ENCODE measurements at places on chromosomes 16 and 17.

- no peak for DNase-seq
These were observed 9.4 kb upstream of the TMEM88 start for GRCh38 chr17:7845359-7846062.

- no peak for DNase-seq
These were observed 21.1 kb upstream of the DOC2B start for GRCh38 chr17:202501-202951.

DNA sequence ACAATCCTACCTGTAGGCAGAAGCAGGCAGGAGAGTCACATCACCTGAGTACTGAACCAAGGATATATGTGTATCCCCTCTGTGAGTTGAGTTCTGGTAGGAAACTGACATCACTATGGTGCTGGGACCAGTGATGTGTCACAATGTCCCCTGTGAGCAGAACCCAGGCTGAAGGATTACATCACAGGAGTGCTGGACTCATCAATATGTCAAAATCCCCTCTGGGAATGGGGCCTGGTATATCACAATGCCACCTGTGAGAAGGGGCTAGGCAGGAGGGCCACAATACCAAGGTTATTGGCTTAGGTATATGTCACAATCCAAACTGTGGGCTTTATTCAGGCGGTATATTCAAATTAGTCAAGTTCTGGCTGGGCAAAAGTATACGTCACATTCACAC lies 2098.3 kb downstream of the TP53TG3F start:
- DNase-seq: no peak

DNA sequence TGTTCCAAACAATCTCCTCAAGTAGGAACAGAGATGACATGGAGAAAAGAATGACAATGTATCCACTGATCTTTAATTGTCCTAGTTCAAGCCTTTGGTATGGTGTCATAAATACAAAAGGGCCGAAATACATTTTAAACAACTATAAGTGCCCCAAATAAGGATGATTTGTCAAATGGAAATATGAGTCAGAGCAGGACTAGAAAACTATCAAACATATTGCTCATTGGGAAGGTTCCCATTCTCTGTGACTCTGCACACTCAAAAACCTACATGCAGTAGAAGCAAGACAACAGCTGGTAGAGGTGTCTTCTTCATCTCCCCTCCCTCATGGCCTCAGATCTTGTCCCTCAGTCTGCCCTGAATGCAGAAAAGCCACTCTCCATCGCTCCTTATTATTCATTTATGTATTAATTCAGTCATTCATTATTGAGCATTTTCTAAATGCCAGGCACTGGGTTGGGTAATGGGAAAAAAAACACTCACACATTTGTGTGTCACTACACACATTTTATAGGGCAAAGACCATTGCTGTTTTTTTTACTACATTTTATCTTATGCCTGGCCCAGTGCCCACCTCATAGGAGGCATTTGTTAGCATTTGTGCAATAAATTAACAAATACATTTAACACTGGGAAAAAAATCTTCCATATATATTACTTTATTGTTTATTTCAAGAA lies 10.1 kb downstream of the CA10 start:
- DNase-seq: no peak

DNA sequence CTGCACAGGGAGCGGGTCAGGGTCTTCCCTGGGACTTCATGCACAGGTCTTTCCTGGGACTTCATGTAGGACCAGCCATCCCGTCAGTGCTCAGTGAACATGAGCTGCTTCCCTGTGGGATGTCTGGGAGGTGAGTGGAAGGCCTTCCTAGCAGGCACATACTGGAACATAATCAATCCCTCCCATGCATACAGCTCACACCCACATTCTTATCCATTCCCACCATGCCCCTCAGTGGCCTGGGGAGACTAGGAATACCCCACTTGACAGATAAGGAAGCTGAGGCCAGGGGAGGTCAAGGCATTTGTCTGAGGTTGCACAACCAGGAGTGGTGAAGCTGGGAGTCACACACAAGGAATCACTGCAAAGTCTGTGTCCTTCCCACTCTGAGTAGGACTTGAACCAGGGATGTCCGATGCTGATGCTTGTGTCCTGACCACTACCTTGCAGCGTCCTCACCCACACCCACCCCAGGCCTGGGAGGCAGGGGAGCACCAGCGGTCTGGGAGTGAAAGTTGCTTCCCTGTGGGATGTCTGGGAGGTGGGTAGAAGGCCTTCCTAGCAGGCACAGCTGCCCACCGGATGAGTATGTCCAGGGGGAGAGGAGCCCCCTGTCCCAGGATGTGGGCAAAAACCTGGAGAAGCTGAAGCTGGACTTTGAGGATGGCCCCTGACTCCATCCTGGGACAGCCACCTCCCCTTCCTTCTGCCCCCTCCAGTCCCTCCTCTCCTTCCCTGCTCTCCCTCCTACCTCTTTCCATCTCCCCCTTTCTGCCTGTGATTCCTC lies 1.0 kb upstream of the NLRC5 start:
- DNase-seq: no peak

Measured in activated CD8-positive, alpha-beta memory T cell treated with anti-CD3 and anti-CD28 coated beads for 4 hours (primary cell).